ENCODE measurements at places on chromosomes 3 and 15. TPM values are rescaled to one million over a fixed set of nuclear protein-coding genes. Genes with fewer than 3 reads are reported as not detected.
A peak's percentile ranks its signal among the peaks of the same experiment; 100 is the strongest.

DNA sequence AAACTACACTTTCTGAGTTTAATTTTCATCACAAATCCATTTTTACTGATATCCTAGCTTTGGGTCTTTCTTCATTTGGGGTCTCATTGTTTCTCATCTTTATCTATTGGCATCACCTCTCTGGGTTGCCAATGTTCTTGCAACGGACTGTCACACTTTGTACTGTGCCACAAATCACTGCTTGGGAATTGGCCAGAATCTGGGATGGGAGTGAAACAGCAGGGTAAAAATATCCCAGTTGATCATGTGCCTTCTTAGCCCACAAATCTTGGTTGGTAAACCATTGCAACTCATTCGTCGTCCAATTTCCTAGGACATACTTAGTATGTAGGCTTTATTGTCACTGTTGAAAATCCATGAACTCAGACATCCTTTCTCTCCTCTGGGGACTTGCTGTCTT, 698.5 kb downstream of the OTOL1 start:
- H3K27me3 ChIP-seq, result no peaks in the 10 kb centered on the region
- no peak overlapping the region for H3K4me3 ChIP-seq
- no peaks in the 10 kb centered on the region for H3K36me3 ChIP-seq
- no peaks in the 10 kb centered on the region for H3K4me1 ChIP-seq
- DNase-seq, result no peak

- no peaks in the 10 kb centered on the region for H3K27me3 ChIP-seq
- no peaks in the 10 kb centered on the region for H3K36me3 ChIP-seq
- H3K4me1 ChIP-seq, result peaks cover 7% of the 10 kb centered on the region
- H3K4me3 ChIP-seq, result no peak overlapping the region
- DNase-seq, result no peak
- H3K27ac ChIP-seq, result no peak overlapping the region
Measured at GRCh38 chr3:124762661-124763011, 32.4 kb downstream of the UMPS start.

GRCh38 chr3:143627336-143627735, 220.9 kb downstream of the SLC9A9 start:
- no peak overlapping the region for H3K4me3 ChIP-seq
- no peak for DNase-seq
- no peaks in the 10 kb centered on the region for H3K4me1 ChIP-seq
- H3K36me3 ChIP-seq, result no peaks in the 10 kb centered on the region
- H3K27me3 ChIP-seq, result no peaks in the 10 kb centered on the region
- no peak overlapping the region for H3K27ac ChIP-seq

DNA sequence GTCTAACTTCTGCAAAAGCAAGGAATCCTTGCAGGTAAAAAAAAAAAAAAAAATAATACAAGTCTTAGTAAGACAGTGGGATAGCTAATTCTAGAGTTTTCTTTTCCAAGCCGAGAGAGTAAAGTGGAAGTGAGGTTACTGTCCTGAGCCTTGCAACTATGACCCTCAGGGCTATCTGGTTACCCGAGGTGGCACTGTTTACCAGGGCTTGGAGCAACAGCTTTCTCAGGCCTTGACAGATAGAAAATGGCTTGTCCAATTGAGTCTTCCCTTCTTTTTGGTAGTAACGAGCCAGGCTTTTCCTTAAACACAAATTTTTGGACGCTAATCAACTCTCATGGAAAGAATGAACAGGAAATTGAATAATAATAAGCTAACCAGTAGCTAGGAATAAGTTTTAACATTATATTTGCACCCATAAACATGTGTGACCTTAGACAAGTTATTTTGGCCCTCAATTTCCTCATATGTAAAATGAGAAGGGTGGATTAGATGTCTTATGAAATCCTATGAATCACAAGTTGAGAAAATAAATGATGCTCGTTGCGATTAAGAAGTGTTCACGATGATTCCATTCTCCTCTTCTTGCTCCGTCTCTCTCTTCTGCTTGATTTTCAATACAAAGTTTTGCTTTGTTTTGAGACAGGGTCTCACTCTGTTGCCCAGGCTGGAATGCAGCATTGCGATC, 236.9 kb upstream of the KBTBD8 start:
- peak overlapping the region; percentile 18 for H3K27ac ChIP-seq
- no peak for DNase-seq
- no peak overlapping the region for H3K4me3 ChIP-seq
- no peaks in the 10 kb centered on the region for H3K4me1 ChIP-seq
- H3K27me3 ChIP-seq, result no peaks in the 10 kb centered on the region

- H3K4me1 ChIP-seq, result no peaks in the 10 kb centered on the region
- H3K27ac ChIP-seq, result no peak overlapping the region
- no peak for DNase-seq
- H3K27me3 ChIP-seq, result no peaks in the 10 kb centered on the region
Measured at GRCh38 chr3:8488877-8489276, 12.7 kb upstream of the LMCD1 start.

DNA sequence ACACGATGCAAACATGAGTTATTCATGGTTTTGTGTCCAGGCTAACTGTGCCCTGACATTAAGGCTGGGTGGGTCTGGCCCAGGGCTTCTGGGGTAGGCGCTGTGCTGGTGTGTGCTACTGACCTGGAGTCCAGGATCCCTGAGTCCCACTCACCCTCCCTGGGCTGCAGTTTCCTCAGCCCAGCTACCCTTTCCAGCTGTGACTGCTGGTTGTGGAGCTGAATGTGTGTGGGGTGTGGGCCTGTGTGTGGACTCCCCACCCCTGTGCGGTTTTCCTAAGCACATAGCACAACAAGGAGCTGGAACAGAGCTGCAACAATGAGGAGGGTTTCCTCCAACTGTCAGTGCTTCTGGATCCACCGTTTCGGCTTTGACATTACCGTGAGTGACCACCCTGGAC, 38.0 kb downstream of the SMAD3 start:
- peaks cover 27% of the 10 kb centered on the region for H3K4me1 ChIP-seq
- H3K27me3 ChIP-seq, result no peaks in the 10 kb centered on the region
- H3K36me3 ChIP-seq, result no peaks in the 10 kb centered on the region
- DNase-seq, result no peak

GRCh38 chr3:112794622-112795172, 52.0 kb downstream of the CD200R1L start:
- H3K27me3 ChIP-seq, result no peaks in the 10 kb centered on the region
- H3K4me1 ChIP-seq, result no peaks in the 10 kb centered on the region
- H3K36me3 ChIP-seq, result no peaks in the 10 kb centered on the region
- no peak overlapping the region for H3K27ac ChIP-seq

DNA sequence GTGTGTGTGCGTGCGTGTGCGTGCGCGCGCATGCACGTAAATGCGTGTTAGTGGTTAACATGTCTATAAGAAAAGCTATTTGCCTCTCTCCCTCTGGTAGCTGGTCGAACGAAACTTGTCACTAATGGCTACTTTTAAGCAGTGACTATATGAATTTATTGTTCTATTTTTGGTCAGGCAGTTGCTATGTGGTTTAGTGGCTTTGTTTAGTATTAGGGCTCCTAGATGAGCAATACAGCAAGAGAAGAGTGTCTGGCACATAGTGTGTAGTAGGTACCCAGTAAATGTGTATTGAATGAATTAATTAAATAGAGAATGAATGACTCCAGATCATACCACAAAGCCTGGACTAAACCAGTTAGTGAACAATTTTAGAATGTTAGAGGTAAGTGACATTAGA, 171.6 kb downstream of the PPM1L start:
- H3K4me3 ChIP-seq, result no peak overlapping the region
- no peak for DNase-seq
- no peaks in the 10 kb centered on the region for H3K36me3 ChIP-seq
- no peak overlapping the region for H3K27ac ChIP-seq

GRCh38 chr15:53837263-53837662, 77.8 kb upstream of the WDR72 start:
- H3K36me3 ChIP-seq, result no peaks in the 10 kb centered on the region
- H3K27me3 ChIP-seq, result no peaks in the 10 kb centered on the region
- H3K4me1 ChIP-seq, result no peaks in the 10 kb centered on the region
- DNase-seq, result peak; percentile 48

DNA sequence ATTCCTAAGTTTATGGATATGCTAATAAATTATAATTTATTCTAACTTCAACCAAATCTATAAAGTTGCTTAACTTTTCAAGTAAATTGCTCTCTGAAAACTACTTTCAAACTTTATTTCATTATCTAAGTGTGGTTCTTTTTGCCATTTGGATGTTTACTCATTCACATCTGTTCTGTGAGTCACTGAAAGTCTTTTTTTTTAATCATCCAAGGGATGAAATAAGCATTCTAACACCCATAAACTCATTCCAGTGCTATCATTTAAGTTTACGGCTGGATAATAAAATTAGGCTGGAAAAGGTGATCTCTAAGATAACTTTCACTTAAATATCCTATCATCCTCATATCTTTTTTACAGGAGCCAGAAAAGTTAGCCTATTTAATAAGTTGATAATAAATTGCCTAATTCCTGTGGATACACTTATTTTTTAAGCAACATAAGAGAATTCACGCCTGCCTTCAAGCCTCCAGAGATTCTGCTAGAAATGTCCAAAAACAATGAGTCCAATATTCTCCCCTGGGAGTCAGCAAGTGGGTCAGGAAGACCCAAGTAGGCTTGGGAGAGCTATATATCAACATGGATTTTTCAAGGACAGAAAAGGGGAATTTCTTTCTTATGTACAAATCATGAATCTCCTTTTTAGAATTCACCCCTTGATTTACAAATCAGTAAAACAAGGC, 25.8 kb downstream of the SCG3 start:
- no peak for DNase-seq
- H3K27me3 ChIP-seq, result no peaks in the 10 kb centered on the region
- H3K4me1 ChIP-seq, result no peaks in the 10 kb centered on the region
- no peak overlapping the region for H3K27ac ChIP-seq
- H3K4me3 ChIP-seq, result no peak overlapping the region

GRCh38 chr15:101490922-101491733, 1.6 kb upstream of the PCSK6 start:
- H3K4me3 ChIP-seq, result no peak overlapping the region
- no peak for DNase-seq
- H3K27ac ChIP-seq, result no peak overlapping the region
- H3K4me1 ChIP-seq, result no peaks in the 10 kb centered on the region

DNA sequence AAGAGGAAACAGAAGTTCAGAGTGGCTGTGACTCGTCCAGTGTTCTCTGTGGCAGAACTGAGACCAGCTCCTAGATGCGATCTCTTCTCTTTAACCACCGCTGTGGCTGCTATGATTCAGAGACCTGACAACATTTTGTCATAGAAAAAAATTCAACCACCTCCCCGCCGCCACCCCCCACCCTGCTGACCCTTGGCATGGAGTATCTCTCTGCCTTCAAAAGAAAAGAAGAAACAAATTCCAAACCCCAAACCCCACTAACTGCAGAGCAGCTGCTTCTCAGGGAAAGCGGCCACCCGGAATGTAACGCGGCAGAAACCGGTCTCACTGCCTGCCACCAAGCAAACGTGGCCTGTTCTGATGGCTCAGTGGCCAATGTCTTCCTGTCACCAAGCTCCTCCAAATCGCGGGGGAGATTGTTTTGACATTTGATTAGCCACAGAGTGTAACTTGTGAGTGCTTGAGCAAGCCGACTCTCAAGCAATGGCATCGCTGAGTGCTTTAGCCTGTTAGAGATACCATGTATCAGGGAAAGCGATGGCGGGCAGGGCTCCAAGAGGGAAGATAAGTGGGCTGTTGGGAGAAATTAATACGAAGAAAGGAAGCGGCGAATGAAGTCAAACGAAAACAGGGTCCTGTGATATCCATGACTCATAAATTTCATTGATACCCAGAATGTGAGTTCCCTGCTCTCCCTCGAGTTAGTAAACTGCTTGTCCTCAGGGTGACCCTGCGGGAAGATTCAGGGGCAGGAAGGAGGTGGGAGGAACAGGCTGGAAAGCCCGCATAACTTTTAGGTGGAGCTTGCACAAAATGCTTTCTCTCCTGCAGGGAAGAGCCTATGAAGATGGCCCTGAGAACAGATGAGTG, 44.8 kb upstream of the TLE3 start:
- H3K4me1 ChIP-seq, result no peaks in the 10 kb centered on the region
- no peaks in the 10 kb centered on the region for H3K36me3 ChIP-seq
- H3K4me3 ChIP-seq, result no peak overlapping the region
- no peak overlapping the region for H3K27ac ChIP-seq
- DNase-seq, result no peak

DNA sequence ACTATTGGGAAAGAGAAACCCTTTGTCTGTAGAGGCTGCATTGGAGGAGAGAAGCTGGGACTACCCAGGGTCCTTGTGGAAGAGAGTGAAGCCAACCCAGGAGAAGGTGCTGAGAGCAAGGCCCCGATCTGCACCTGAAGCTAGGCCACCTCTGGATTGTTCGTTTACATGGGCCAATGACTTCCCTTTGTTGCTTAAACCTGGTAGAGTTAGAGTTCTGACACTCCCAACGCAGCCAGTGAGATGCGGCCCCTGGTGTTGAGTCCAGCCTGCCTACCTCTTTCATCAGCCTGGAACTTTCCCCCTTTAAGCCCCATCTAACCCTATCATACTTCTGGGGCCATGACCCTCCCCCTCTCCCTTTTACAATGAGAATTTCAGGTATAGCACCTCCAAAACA, 30.8 kb downstream of the CCDC13 start:
- H3K27ac ChIP-seq, result no peak overlapping the region
- H3K4me3 ChIP-seq, result no peak overlapping the region
- DNase-seq, result no peak
- no peaks in the 10 kb centered on the region for H3K27me3 ChIP-seq
- H3K36me3 ChIP-seq, result no peaks in the 10 kb centered on the region

- no peaks in the 10 kb centered on the region for H3K36me3 ChIP-seq
- DNase-seq, result no peak
- H3K27me3 ChIP-seq, result no peaks in the 10 kb centered on the region
- no peak overlapping the region for H3K27ac ChIP-seq
Measured at GRCh38 chr3:160622263-160623045, 54.5 kb upstream of the ARL14 start.

EPHA3 gene
- 9.4 TPM for total RNA-seq

ADAMTS7 gene
- total RNA-seq, result 7.8 TPM

GOLGA8K gene
- total RNA-seq, result not detected

CTXN2 gene
- total RNA-seq, result not detected

CATSPER2 gene
- 3.5 TPM for total RNA-seq

RTP1 gene
- not detected for total RNA-seq

CX3CR1 gene
- total RNA-seq, result 2.7 TPM

UBP1 gene
- 57.2 TPM for total RNA-seq

SLC22A14 gene
- total RNA-seq, result 1.5 TPM

OIP5 gene
- total RNA-seq, result 4.6 TPM

CASR gene
- not detected for total RNA-seq

FBXO40 gene
- total RNA-seq, result 0.68 TPM

ARPC4 gene
- 152 TPM for total RNA-seq

TRIM42 gene
- total RNA-seq, result 1.1 TPM

PSTPIP1 gene
- 7.0 TPM for total RNA-seq

SLC12A8 gene
- 16.4 TPM for total RNA-seq

Data from prostate gland (tissue), 2 donors.